Activated CD4-positive, alpha-beta T cell treated with anti-CD3 and anti-CD28 coated beads for 4 hours (primary cell): ENCODE measurements at places on chromosomes 11 and 22.

- no peak for DNase-seq
Measured at GRCh38 chr22:42522546-42522945, 3.0 kb upstream of the RRP7A start.

DNA sequence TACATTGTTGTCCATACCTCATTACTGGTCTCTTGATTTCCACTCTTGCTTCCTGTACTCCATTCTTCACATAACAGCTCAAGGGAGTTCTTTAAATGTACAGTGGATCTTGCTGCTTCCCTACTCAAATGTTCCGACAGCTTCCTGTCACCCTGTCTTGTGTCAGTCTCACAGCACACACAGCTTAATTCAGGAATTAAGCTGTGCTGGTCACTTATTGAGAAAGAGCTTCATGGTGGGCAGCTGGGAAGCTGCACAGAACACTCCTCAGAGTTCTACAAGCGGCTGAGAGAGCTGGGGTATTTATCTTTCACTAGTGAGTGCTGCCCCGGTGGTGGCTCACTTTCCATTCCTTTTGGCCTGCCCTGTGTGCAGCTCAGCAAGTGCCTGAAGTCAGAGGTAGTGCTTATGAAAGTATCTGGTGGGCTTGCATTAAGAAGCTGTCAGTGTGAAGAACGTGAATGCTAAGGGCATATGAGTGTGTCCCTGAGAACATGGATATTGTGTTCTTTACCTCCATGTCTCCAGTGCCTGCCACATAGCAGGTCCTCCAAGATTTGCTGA lies 48.7 kb downstream of the KCNQ1OT1 start:
- DNase-seq: no peak

- DNase-seq: no peak
Measured at GRCh38 chr11:130407978-130408377, 20.4 kb downstream of the ADAMTS8 start.

- no peak for DNase-seq
Measured at GRCh38 chr11:3089236-3090061, 32.2 kb upstream of the CARS1 start.

- DNase-seq: no peak
Measured at GRCh38 chr22:29758068-29758622, 8.7 kb downstream of the ZMAT5 start.

DNA sequence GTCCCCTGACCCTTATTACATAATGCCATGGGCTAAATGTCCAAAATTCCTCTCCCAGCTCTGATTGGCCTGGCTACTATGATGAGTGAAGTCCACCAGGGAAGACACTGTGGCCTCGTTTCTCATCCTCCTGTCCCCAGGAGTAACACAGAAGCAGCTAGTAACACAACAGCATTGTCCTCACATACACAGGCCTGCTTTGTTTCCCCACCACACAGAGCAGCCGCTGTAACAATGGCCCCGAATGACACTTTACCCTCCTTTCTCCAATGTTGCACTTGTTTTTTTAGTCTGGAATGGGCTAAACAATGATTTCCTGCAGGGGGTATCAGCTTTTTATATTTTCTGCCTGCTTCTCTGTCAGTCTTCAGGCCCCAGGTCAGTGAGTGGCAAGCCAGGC lies at the start of gene PRR5L:
Gene PRR5L, plus strand, starts transcription at position 363 of the 400 bp plus-strand sequence. CDS start 104,834 bp downstream, outside the sequence.
- no peak for DNase-seq

DNA sequence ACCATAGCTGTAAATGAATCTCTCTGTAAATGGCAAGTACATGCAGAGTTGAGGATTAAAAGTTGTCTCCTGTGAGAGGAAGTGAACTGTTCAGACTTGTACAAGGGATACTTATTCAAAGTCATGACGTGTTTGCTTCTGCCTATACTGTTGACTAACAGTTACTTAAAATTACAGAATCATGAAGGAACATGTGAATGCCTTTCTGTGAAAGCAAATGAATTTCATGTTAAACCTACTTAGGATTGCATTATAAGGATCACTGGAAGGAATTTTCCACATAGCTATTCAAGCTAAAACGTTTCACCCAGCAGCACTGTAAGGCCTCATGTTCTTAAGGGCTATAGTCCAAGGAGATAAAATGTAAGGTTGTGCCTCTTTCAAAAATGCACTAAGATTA lies 93.4 kb upstream of the BIRC3 start:
- no peak for DNase-seq

GRCh38 chr11:14443638-14444037 lies 56.0 kb downstream of the COPB1 start:
- no peak for DNase-seq

DNA sequence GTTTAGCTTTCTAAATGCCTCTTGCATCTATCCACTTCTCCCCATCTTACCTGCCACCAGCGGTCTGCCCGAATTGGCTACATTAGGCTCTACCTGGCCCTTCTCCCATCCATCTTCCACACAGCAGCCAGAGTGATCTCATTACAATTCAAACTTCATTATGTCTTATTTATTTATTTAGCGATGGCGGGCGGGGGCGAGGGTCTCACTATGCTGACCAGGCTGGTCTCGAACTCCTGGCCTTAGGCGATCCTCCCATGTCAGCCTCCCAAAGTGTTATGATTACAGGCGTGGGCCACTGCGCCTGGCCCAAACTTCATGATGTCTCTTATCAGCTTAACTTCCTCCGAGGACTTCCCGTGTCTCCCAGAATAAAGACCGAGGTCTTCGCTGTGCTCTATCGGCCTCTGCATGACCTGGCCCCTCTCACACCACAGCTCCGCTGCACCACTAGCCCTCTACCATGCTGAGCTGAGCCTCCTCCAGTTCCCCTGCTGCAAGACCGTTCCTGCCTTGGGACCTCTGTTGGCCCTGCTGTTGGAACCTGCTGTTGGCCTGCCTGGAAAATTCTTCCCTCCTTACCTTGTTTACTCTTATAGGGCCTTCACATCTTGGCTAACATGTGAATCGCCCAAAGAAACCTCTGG lies 870 bp upstream of the CTTN start:
- DNase-seq: no peak

- no peak for DNase-seq
Measured at GRCh38 chr11:36345535-36346141, 49.5 kb downstream of the PRR5L start.

DNA sequence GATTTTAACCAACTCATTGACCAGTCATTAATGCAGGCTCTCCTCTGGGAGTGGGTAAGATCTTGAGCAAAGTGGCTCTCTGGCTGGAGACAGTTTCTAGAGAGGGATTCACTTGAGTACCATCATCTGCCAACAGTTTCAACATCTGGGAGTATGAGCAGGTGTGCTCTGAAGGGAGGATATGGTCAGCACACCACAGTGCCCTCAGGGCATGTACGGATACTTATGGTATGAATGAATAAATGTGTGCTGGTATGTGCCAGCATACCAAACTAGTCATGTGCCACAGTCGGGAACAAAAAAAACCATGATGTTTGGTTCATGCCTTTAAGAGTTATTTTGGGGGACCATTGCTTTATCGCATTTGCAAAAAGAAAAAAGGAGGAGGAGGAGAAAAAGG lies 1197.5 kb upstream of the TENM4 start:
- DNase-seq: no peak

DNA sequence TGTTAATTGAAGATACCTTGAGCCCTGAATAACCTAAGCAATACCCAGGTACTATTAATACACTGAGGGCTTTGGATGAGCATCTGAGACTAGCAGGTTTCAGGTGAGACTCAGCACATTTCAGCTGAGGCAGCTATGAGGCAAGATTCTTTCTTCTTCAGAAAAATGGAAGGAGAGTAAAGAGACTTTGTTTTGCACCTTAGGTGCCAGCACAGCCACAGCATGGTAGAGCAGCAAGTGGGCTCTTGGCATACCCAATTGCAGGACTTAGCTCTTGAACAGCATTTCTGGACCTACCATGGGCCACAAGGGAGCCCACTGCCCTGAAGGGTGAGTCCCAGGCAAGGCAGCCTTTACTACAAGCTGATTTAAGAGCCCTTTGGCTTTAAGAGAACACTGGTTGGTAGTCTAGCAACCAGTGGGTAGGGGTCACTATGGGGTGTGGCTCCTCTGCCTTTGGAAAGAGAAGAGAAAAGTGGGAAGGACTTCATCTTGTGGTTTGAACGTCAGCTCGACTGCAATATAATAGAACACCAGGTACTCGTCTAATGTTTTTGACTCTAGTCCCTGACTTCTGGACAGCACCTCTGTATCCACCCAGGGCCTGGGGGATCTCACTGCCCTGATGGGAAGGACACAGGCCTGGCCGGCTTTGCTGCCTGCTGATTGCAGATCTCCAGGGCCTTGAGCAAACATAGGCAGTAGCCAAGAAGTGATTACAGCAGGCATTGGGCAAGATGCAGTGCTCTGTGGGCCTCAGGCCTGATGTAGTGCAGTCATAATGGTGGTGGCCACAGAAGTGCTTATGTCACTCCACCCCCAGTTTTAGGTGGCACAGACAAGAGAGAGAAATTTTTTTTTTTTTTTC lies 73.3 kb downstream of the GLYATL1 start:
- no peak for DNase-seq

- DNase-seq: no peak
Measured at GRCh38 chr22:20224917-20225692, 43.0 kb downstream of the RTN4R start.

DNA sequence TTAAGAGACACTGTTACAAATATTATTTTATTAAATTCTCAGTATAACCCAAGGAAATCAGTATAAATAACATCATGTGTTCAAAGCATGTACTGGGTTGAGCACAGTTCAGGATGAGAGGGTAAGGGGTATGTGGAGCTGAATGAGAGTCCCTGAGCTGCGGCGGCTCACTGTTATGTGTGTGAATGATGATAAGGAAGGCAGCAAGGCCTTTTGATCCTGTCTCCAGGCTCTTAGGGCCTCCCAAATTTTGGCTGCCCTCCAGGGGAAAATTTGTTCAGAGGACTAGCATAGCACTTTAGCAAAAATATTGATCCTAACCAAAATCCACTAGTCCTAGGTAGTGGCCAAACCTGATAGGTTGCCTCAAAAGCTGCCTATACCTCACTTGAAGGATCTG lies 86.1 kb upstream of the SPON1 start:
- DNase-seq: no peak

DNA sequence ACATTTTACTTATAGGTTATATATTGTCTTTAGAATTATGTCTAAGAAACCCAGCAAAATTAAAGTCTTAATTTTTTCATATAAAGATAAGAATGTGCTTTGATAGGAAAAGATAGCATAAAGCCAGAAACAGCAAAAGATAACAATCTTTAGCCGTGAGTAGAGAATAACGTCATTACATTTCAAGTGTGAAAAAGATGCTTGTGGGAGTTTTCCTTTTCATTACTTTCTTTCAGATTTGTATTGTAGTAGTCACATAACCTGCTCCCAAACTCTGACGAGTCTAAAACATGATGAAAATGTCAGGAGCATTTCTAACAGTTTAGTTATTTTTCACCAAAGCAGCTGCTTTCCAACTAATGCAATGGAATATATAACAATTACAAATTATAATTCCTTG lies 31.3 kb downstream of the ARFGAP3 start:
- DNase-seq: no peak

- DNase-seq: no peak
Measured at GRCh38 chr22:50183141-50183971, 2.4 kb upstream of the TRABD start.
